H9 (cell line): ENCODE measurements at places on chromosomes 3 and 15.

DNA sequence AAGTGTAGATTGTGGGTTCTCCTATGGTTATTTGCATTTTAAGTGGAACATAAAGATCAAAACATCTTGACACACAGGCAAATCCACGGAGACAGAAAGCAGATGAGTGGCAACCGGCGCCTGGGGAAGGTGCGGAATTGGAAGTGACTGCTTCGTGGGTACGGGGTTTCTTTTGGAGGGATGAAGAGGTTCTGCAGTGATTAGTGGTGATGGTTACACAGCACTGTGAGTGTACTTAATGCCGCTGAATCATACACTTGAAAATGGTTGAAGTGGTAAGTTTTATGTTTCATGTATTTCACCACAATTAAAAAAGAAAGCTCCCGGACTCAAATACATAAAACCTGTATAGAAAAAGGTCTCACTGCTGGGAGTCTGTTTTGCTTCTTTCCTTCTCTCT is 18.5 kb upstream of the VPS33B start:
- no peak for DNase-seq

DNA sequence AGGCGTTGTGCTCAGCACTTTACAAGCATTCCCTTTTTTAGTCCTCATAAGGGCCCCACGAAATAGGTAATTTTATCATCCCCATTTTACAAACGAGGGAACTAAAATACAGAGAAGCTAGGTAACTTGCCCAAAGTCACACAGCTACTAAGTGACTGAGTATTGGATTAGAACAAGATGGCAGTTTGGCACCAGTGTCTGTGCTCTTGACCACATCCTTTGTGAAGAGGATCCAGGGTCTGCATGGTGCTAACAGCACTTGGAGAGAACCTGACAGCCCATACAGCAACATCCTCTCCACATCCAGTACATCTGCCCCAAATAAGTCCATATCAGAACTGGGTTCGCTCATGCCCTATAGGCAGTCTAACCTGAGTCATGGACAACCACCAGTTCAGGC is 21.8 kb upstream of the DAPK2 start:
- DNase-seq: no peak

DNA sequence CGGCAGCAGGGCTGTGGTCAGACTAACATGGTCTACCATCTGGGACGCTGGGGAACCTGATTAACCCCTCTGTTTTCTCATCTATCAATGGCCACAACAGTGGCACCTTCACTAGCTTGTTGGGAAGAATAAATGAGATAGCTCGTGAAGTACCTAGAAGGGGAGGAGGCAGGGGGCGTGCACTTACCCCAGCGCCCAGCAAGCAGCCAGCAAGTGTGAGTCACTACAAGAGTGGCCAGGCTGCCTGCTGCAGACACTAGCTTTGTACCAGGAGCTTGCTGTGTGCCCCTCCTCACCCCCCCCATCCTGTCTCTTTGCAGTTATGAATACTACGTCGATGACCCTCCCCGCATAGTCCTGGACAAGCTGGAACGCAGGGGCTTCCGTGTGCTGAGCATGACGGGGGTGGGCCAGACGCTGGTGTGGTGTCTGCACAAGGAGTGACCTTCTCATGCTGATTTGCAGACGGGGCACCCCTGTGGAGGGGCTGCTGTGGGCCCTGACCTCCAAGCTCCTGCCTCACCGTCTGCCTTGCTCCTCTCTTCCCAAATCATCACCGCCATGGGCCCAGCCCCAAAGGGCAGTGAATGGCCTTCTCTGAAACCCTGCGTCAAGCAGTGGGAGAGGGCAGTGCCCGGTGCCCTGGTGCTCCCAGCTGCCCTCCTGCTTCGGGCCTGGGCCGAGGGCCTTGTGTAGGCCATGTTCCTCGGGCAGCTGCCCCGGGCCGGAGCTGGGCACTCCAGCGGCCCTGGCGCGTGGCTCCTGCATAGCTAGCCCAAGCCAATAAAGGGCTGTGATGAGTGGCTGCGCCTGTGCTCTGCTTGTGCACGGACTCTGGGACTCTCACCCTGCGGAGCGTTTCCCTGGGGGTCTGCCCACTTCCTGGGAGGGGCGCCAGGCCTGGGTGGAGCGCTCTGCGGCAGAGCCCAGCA is 2.6 kb upstream of the C15orf62 start:
- peak; percentile 54 for DNase-seq

- DNase-seq: no peak
These were observed 104.5 kb downstream of the IGF2BP2 start for GRCh38 chr3:185720326-185720725.

- DNase-seq: no peak
These were observed 63.1 kb downstream of the EDEM1 start for GRCh38 chr3:5250467-5251195.

DNA sequence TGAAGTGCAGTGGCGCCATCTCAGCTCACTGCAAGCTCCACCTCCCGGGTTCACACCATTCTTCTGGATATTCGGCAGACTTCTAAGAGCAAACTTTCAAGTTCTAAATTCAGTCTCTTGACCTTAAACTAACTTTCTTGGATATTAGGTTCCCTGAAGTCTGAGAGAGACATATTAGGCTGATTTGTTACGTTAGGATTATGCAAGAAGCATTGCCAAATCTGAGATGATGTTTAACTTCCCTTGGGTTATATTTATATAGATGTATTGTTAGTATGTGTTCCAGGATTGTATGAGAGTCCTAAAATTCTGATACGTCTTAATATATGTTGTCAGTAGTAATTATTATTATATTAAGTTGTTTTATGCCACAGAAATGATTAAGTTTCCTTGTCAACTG is 80.1 kb downstream of the SLC6A1 start:
- DNase-seq: no peak

DNA sequence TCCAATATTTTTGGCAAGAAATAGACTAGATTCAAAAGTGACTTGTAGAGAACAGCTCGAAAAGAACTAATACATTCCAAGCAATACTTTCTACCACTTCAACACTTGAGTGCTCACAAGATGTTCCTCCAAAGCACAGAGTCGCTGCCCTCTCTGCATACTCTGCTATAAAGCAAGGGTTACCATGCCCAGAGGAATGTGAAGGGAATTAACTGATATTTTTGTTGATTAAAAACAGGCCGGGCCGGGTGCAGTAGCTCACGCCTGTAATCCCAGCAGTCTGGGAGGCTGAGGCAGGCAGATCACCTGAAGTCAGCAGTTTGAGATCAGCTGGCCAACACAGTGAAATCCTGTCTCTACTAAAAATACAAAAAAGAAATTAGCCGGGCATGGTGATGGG is 57.6 kb upstream of the CSPG5 start:
- no peak for DNase-seq

GRCh38 chr3:117026401-117026800 is 316.8 kb downstream of the TUSC7 start:
- no peak for DNase-seq

DNA sequence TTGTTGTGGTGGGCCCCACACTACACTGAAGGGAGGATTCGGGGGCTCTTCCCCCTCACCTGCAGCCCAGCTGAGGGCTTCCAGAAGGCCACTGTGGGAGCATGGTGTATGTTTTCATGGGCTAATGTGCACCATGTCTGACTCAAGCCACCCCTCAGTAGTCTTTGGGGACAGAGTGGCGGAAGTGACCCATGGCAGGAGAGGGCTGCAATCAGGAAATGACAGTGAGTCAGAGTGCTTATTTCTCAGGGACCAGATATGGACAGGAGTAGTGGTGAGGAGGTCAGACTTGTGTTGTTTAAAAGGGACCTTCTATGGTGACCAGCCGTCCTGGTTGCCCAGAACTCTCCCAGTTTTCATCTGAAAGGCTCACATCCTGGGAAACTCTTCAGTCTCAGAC is 32.8 kb upstream of the SLC9A9 start:
- DNase-seq: no peak

DNA sequence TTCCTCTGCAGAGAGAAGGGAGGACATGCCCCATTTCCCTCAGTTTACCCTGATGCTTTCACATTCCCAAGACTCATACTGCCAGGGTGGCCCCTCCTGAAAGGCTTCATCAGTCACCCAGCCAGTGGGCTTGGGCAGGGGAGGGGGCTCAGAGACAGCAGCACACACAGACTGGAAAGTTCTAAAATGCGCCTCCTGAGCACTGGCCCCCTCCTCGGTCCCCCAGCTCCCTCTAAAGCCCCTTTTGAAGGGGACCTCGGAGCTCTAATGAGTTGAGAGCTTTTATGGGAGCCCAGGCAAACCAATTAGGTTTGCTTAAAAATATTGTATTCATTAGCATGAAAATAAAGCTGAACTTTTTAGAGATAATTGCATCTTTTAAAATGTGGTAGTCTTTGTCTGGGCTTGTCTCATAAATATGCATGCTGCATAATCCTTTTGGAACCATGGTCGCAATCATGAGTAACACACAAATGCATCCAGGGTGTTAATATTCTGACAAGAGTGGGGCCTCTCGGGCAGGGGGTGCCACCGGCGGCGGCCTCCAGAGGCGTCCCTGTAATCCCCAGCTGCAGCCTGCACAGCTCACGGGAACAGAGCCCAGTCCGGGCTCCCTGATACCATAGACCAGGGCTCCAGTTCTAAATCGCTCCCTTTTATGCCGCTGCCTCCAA is 78.5 kb downstream of the RPLP1 start:
- DNase-seq: no peak

- DNase-seq: no peak
These were observed 78.9 kb downstream of the GTF2E1 start for GRCh38 chr3:120821426-120821825.

DNA sequence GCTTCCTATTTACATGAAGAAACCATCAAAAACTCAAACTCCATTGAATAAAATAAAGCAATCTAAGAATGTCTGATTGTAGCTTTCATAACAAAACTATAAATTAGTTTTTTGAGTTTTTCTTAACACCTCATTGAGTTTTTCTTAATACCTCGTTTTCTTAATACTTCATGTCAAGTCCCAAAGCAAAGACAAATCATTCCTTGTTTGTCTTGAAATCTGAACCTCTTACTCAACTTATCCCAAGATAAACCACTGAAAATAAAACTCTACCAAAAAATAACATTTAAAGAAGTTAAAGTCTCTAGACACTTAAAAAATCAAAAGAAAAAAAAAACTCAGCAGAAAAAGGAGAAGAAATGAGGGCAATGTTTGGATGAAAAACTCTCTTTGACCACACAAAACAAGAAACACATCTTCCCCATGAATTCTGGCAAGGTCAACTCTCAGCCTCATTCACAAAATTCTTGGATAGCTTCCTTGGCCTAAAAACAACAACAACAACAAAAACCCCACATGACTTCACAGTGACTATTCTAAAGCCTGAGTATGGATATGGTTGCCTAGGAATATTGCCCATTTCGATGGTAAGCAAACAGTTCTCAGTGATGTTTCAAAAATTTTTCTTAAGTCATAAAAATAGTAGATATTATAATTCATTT is 38.2 kb downstream of the TMCC1 start:
- no peak for DNase-seq

GRCh38 chr15:64901914-64902313 is 9.8 kb upstream of the ANKDD1A start:
- DNase-seq: no peak

GRCh38 chr3:121431726-121432517 is 113.9 kb downstream of the POLQ start:
- no peak for DNase-seq

DNA sequence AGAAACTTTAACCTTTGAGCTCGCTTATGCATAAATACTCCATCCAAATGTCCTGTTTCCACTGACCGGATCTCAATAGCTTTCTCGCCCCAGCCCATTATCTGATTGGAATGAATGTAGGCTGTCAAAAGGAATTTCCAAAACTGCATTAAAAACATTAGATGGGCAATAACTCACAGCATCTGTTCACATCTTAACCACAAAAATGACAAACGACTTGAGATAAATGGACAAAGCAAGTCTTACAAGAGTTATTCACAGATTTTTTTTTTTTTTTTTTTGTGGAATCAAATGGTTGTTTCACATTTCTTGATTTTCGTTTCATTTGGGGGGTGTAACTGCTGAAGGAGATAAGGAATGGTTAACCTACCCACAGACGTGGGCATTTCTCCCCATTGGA is 39.7 kb upstream of the SLC2A2 start:
- DNase-seq: no peak

DNA sequence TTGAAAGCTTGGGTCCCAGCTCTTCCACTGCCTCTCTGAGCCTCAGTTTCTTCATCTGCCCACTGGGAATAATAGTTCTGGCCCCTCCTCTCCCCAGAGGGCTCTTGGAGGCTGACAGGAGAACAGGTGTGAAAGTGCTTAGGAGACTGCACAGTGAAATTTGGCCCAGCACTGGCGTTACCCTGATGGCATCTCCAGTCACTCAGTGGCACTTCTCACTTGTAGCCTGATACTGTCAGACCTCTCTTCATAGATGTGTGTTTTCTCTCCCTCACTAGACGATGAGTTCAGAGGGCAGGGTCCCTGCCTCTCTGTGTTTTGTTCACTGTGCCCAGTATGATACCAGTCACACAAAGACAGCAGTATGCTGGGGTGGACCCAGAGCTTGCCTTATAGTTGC is 22.2 kb upstream of the IGDCC3 start:
- no peak for DNase-seq

DNA sequence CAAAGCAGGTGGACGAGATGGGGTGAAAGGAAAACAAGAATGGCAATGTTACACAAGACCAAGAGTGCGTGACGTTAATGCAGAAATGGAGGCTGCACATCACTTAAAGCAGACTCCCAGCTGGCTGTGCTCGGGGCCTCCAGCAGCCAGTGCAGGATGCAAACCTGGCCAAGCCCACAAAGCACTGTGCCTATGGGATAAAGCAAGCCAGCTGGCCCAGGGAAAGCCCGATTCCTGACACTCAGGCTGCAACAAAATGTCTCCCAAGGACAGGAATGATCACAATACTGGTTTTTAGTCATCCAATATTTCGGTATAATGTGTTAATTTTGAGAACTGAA is 86.2 kb downstream of the SEC22A start:
- no peak for DNase-seq

DNA sequence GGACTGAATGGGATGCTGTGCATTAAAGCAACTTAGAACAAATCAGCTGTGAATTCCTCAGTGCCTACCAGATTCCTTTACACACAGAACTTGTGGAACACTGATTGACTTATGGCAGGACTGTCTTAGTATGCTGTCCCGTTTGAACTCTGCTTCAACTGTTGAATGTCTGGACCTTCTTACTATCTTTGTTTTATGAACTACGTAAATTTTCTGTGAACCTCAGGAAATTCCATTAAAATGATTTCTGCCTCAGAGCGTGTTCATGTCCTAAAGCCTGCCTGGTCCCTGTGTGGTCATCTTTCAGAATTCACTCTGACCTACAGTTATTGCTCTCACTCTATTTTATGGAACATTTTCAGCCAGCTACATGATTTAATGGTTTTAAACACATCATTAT is 29.4 kb upstream of the FBN1 start:
- no peak for DNase-seq
